ENCODE measurements at places on chromosomes 11 and 22.

DNA sequence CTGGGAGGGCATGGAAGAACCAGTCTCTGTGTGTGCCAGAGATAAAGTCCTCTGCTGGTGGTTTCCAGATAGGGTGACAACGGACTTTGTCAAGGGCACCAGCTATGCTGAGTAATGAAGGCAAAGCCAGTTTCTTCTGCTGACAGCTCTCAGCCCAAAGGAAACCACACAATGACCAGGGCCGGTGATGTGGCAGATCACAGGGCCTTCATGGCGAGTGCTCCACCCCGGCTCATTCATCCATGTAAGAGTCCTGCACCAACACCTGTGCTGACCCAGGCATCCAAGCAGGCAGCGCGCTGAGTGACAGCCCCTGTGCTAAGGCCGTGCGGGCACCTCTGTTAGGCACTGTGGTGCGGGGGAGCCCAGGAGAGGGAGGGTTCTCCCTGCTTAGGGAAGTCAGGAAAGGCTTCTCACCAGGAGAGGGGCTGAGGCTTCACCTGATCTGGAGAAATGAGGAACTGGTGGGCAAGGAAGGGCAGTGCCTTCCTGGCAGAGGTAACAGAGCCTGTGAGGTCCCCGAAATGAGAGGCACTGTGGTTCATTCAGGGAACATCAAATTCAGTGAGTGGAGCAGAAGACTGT lies 33.8 kb downstream of the TP53I11 start:
- no peak for DNase-seq
- peaks cover 1% of the 10 kb centered on the region for H3K4me1 ChIP-seq
- H3K27ac ChIP-seq, result no peak overlapping the region

DNA sequence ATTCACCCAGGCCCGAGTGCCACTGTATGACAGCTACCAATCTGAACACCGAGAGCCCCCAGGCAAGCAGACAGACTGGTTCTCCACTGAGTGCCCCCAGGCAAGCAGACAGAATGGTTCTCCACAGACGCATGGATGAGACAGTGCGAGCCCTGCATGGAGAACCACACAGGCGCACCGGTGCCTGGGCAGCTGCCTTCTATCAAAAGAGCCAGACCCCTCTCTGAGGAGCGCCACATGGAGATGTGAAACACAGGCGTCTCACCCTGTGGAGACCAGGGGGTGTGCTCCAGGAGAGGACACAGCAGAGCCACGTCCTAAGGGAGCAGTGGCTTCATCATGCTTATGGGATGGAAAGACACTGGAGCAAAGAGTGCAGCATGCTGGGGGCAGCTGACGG lies 94.5 kb upstream of the BID start:
- DNase-seq, result no peak
- no peak overlapping the region for H3K4me3 ChIP-seq
- no peaks in the 10 kb centered on the region for H3K4me1 ChIP-seq
- H3K27me3 ChIP-seq, result no peaks in the 10 kb centered on the region
- no peak overlapping the region for H3K27ac ChIP-seq
- H3K36me3 ChIP-seq, result peaks cover 19% of the 10 kb centered on the region

DNA sequence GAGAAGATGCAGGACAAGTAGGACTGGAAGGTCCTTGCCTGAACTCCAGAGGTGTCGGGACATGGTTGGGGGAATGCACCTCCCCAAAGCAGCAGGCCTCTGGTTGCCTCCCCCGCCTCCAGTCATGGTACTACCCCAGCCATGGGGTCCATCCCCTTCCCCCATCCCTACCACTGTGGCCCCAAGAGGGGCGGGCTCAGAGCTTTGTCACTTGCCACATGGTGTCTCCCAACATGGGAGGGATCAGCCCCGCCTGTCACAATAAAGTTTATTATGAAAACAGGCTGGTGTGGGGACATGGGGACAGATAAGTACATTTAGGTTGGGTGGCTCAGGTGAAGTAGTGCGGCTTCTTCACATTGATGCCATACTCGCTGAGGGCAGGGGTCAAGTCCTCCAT lies 1.4 kb downstream of the TAF10 start:
- DNase-seq, result peak; percentile 26
- H3K27me3 ChIP-seq, result no peaks in the 10 kb centered on the region
- no peak overlapping the region for H3K27ac ChIP-seq
- no peaks in the 10 kb centered on the region for H3K4me1 ChIP-seq

DNA sequence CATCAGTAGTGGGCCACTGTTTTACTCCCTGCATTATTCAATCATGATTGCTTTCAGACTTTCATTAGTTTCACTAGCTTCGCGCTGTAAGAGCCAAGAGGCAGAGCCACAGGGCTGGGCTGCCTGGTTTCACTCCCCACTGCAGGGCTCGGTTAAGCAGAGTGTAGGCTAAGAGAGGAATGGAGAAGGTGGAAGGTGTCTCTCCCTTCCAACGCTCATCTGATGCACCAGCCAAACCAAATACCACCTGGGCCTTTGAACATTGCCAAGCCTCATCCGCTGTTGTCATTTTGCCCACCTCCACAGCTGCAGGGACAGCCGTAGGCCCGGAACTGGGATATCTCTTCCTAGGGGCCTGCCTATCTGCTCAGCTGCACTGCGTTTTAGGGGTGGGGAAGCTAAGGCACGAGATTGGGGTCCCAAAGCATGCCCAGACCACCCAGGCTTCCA lies 480 bp upstream of the SMARCB1 start:
- peak overlapping the region; percentile 95 for H3K4me3 ChIP-seq
- H3K36me3 ChIP-seq, result no peaks in the 10 kb centered on the region

- peak overlapping the region; percentile 92 for H3K4me3 ChIP-seq
- no peak for DNase-seq
- H3K36me3 ChIP-seq, result peaks cover 57% of the 10 kb centered on the region
- no peak overlapping the region for H3K27ac ChIP-seq
- no peaks in the 10 kb centered on the region for H3K4me1 ChIP-seq
Measured at GRCh38 chr11:119092880-119093842, 8.5 kb downstream of the HMBS start.

GRCh38 chr11:103648670-103649400 lies 387.6 kb upstream of the DDI1 start:
- no peaks in the 10 kb centered on the region for H3K4me1 ChIP-seq
- no peak overlapping the region for H3K27ac ChIP-seq
- DNase-seq, result no peak
- H3K4me3 ChIP-seq, result no peak overlapping the region

GRCh38 chr11:518463-519202 lies 11.6 kb upstream of the RNH1 start:
- no peak overlapping the region for H3K27ac ChIP-seq
- H3K27me3 ChIP-seq, result no peaks in the 10 kb centered on the region
- H3K4me3 ChIP-seq, result peak overlapping the region; percentile 34
- H3K36me3 ChIP-seq, result peaks cover 29% of the 10 kb centered on the region
- H3K4me1 ChIP-seq, result no peaks in the 10 kb centered on the region
- DNase-seq, result peak; percentile 87

GRCh38 chr11:64165481-64165841 lies 452 bp downstream of the MACROD1 start:
- peak overlapping the region; percentile 61 for H3K4me3 ChIP-seq
- H3K36me3 ChIP-seq, result peaks cover 10% of the 10 kb centered on the region
- peaks cover 1% of the 10 kb centered on the region for H3K27me3 ChIP-seq
- no peak for DNase-seq
- H3K4me1 ChIP-seq, result no peaks in the 10 kb centered on the region

DNA sequence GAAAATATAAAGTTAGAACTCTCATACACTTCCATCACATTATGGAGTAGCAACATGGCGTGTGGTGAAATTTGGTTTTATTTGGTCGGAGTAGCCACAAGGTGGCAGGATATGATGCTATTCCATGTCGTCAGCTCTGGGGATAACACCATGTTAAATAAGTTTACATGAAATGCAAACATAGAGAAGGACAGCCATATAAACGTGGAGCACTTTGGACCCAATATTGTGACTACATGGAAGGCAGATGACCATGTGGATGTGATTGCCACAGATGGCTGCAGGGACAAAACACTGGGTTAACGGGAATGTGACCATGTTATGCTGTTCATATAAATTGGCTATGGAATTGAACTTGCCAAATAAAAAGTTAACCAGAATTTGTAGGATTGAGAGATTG lies 21.0 kb downstream of the OR5M11 start:
- no peak overlapping the region for H3K27ac ChIP-seq
- H3K36me3 ChIP-seq, result no peaks in the 10 kb centered on the region
- DNase-seq, result no peak

DNA sequence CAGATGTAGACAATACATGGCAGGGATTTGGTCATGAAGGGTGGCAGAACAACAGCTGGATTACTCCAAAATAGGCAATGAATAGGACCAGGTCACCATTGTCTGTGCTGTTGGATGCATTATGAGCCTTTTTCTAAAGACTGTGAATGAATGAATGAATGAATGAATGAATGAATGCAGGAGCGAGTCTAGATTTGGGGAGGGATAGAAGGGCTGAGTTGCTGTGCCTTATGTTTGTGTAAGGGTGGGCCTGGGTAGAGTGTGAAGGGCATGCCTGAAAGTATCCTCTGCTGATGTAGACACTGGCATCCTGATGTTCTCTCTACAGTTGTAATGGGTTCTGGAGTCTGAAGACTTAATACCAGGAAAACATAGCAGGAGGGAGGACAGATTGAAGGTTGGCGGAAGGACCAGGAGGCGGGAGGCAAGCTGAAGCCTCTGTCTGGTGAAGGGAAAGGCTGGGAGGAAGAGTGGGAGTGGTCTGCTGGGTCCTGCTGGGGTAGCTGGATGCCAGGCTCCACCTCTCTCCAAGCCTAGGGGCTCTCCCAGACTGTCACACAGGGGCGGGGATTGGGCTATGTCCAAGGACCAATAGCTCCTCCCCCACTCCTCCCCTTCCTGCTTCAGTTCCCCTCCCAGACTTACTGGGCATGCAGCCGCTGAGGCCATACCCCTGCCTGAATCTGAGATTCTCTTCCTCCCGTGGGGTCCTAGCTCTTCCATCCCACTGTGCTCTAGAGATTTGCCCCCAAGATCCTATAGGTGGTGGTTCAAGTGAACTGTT lies 4.8 kb downstream of the TRIM3 start:
- H3K27me3 ChIP-seq, result no peaks in the 10 kb centered on the region
- H3K36me3 ChIP-seq, result peaks cover under 1% of the 10 kb centered on the region
- H3K27ac ChIP-seq, result no peak overlapping the region
- H3K4me1 ChIP-seq, result peaks cover 6% of the 10 kb centered on the region
- no peak overlapping the region for H3K4me3 ChIP-seq

DNA sequence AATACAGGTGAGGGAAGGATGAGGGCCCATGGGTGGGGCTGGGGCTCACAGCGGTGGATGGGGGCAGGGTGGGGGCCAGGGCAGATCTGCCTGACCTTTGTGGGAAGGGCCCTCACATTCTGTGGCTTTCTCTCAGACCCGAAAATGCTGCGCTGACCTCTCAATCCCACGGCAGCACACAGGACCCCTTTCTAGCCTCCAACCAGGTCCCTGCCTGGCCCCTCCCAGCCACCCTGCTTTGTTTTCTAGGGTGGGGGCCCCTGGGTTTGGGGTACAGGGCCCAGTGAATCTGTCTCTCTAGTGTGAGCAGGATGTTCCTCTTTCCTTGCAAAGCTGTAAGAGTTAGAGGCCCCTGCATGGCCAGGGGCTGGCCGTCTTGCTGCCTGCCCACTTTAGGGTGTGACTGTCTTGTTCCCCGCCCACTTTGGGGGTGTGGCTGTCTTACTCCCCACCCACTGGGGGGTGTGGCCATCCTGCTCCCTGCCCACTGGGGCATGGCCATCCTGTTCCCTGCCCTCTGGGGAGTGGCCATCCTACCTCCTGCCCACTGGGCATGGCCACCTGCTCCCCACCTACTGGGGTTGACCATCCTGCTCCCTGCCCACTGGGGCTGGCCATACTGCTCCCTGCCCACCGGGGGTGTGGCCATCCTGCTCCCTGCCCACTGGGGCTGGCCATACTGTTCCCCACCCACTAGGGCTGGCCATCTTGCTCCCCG lies 11.5 kb downstream of the PARVG start:
- H3K4me3 ChIP-seq, result no peak overlapping the region
- no peaks in the 10 kb centered on the region for H3K4me1 ChIP-seq
- no peaks in the 10 kb centered on the region for H3K36me3 ChIP-seq
- H3K27ac ChIP-seq, result no peak overlapping the region
- H3K27me3 ChIP-seq, result no peaks in the 10 kb centered on the region

- no peak overlapping the region for H3K4me3 ChIP-seq
- H3K4me1 ChIP-seq, result 0 out of 2 replicates have a peak, but pooled peaks cover 2% of the 10 kb centered on the region
- H3K27me3 ChIP-seq, result no peaks in the 10 kb centered on the region
- peak; percentile 70 for DNase-seq
- H3K27ac ChIP-seq, result no peak overlapping the region
Measured at GRCh38 chr22:45441138-45441537, 27.6 kb downstream of the RIBC2 start.

- no peaks in the 10 kb centered on the region for H3K27me3 ChIP-seq
- H3K36me3 ChIP-seq, result no peaks in the 10 kb centered on the region
- H3K27ac ChIP-seq, result no peak overlapping the region
- H3K4me3 ChIP-seq, result no peak overlapping the region
- H3K4me1 ChIP-seq, result peaks cover 5% of the 10 kb centered on the region
Measured at GRCh38 chr11:46981436-46981835, 44.9 kb downstream of the CSTPP1 start.

DNA sequence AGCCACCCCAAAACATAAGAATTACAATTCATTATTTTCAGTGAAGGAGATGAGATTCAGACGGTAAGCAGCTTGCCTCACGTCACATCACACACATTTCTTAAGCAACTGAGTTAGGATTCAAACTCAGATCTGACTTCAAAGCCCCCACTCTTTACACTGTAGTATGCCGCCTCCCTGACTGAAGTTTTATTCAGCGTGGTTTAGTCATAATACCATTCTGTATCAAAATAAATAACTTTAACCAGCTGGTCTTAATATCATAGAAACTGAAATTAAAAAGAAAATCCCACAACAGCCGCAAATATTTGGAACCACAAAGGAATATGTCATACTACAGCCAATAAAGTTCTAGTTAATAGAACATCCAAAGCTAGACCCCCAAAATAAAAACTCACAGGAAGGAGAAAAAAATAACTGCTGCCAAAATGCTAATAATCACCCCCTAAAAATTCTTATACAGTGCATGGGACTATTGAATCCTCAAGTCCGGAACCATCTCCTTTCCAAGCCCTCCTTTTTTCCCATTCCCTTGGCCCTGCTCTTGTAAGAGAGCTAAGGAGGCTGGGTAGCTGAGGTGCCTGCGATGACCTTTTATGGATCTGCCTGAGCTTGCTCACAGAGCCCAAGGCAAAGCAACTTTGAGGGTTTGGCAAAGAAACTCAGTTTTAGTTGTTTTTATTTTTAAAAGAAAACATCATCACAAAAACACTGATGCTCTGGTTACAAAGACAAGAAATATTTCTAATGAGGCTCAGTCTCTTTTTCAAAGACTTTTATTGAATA lies 334.5 kb downstream of the TTC28 start:
- peaks cover 5% of the 10 kb centered on the region for H3K36me3 ChIP-seq
- no peak for DNase-seq
- H3K27ac ChIP-seq, result no peak overlapping the region
- no peaks in the 10 kb centered on the region for H3K4me1 ChIP-seq
- no peak overlapping the region for H3K4me3 ChIP-seq
- H3K27me3 ChIP-seq, result no peaks in the 10 kb centered on the region

GRCh38 chr11:50102916-50103315 lies 70.2 kb downstream of the OR4C45 start:
- DNase-seq, result no peak
- no peak overlapping the region for H3K27ac ChIP-seq
- no peaks in the 10 kb centered on the region for H3K27me3 ChIP-seq
- no peak overlapping the region for H3K4me3 ChIP-seq
